ENCODE measurements at places on chromosomes 11 and 22.

- no peak for DNase-seq
Measured at GRCh38 chr11:35160902-35161597, 22.1 kb downstream of the CD44 start.

DNA sequence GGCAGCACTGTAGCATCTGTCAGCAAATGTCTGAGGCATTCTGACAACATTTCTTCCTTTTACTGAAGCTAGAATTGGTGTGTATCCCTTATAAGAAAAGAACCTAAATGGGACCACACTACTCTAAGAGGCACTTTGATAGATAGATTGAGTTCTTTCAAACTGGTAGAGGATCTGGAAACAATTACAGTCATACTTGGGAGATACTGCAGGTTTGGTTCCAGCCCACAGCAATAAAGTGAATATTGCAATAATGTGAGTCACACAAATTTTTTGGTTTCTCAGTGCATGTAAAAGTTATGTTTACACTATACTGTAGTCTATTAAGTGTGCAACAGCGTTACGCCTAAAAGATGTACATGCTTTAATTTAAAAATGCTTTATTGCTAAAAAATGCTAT is 96.9 kb downstream of the SBF2 start:
- DNase-seq, result no peak

- DNase-seq, result no peak
Measured at GRCh38 chr22:23523713-23524112, 56.4 kb downstream of the IGLL1 start.

- DNase-seq, result no peak
Measured at GRCh38 chr11:60208146-60208895, 25.4 kb upstream of the MS4A6A start.

- no peak for DNase-seq
Measured at GRCh38 chr11:134644476-134645456, 232.7 kb upstream of the B3GAT1 start.

DNA sequence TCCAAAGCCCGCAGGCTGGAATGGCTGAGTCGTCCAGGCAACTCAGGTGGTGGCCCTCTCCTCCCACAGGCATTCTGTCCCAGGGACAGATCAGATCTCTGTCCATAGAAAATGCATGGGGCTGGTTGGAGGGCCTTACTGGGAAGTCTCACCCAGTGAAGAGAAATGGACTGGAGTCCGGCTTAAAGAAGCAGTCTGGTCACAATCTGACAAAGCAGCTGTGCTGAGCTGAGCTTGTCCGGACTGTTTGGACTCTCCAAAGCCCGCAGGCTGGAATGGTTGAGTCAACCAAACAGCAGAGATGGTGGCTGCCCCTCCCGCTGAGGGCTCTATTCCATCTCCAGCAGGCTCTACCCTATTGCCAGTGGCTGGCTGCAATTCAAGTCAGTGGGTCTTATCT is 14.4 kb upstream of the DEPDC7 start:
- no peak for DNase-seq

- DNase-seq, result no peak
Measured at GRCh38 chr22:32733923-32734514, 67.5 kb upstream of the TIMP3 start.

DNA sequence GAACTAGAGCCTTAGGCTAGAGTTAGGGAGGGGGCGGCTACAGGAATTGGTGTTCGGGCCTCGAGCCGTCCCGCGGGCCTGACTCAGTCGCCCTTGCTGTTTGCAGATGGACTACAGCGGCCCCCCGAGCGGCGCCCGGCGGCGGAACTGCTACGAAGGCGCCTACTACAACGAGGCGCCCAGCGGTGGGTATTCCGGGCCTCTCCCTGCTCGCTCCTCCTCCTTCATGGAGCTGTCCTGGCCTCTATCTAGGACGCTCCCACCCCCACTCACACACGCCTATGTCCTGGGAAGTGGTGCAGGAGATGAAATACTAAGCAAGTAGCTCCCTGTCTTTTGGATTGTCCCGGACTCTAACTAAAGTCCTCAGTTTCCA is 1.4 kb downstream of the MYOD1 start:
- DNase-seq, result no peak

Measured in D721Med (cell line).